Thoracic aorta (tissue), 2 donors: ENCODE measurements at places on chromosomes 4 and X. TPM values are rescaled to one million over a fixed set of nuclear protein-coding genes. Genes with fewer than 3 reads are reported as not detected.

DNA sequence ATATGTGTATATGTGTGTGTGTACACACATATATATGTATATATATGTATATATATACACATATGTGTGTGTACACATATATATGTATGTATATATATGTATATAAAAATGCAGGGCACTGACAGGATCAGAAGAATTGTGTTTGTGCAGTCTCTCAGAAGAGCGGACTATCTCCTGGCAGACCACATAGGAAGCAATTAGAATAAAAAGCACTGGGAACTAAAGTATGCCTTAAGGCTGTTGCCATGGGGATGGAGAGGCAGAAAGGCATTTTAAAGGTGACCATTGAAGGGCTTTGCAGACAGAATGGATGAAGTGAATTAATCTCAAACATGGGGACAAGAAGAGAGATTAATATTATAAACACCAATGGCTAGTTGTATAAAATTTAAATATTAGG is 33.7 kb upstream of the USP51 start:
- no peak for DNase-seq

DNA sequence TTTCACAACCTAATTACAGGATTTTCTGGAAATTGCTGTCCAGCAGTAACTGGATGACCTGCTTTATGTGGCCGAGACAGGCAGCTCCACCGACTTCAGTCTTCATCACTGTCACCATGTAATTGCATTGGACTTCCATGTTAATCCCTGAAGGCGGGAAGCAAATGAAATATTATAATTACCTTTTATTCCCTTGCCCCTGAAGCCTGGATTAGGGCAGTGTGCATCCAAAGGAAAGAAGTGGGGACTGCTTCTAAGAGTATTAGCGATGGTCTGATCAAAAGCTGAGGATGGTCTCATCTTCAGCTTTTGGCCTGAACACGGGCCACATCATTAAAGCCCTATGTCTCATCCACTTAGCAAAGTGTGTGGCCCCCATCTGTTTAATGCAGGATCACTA is 311.6 kb upstream of the GALNT7 start:
- no peak for DNase-seq

DNA sequence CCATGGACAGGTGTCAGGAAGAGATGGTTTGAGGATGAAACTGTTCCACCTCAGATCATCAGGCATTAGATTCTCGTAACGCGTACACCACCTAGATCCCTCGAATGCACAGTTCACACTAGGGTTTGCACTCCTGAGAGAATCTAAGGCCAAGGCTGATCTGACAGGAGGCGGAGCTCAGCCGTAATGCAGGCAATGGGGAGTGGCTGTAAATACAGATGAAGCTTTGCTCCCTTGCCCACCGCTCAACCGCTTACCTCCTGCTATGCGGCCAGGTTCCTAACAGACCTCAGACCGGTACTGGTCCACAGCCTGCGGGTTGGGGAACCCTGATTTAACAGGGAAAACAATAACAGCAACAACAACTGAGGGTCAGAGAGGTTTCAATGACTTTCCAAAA is 2.0 kb upstream of the TEC start:
- DNase-seq = no peak

- DNase-seq = no peak
Measured at GRCh38 chr4:89275587-89275986, 32.0 kb downstream of the GPRIN3 start.

GRCh38 chrX:21379991-21380390 is 5.8 kb downstream of the CNKSR2 start:
- DNase-seq = no peak

GRCh38 chrX:110004215-110004614 is 1.3 kb downstream of the TMEM164 start:
- no peak for DNase-seq

DNA sequence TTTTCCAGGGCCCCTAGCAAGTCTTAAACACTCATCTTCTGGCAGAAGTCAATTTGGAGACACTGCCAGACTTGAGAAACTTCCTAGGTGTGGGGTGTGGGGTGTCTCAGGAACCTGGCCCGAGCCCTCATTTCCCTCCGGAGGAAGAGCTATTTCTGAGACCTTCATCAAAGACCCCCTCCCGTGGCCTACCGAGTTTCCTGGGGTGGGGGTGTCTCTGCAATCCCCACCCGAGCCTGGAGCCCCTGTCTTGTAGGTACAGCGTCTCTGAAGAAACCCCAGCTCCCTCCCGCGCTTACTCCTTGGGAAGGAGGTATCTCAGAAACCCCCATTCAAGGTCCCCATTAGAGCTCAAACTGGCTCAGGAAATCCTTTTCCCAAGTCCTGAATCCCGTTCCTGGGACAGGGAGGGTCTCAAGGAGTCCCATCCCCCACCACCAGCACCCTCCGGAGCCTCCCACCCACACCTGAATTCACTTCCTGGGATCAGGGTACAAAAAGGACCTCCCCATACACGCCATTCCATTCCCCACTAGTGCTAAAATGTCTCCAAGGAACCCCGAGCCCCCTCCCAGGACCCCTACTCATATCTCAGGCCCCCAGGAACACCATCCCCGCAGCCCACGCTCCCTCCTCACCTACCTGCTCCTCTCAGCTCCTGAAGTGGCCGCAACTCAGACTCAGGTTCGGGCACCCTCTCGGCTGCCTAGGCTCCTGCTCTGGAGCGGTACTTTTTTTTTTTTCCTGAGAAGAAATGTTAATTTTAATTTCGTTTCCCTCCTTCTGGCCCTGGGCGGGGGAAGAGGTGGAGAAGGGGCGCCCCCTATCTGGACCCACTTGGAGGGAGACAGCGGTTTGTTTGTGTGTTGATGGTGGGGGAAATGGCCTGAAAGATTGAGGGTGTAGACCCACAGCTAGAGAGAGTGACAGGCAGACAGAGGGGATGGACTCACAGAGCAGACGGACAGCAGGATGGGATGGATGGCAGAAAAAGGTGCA is 1.1 kb downstream of the SLC38A5 start:
- no peak for DNase-seq

DNA sequence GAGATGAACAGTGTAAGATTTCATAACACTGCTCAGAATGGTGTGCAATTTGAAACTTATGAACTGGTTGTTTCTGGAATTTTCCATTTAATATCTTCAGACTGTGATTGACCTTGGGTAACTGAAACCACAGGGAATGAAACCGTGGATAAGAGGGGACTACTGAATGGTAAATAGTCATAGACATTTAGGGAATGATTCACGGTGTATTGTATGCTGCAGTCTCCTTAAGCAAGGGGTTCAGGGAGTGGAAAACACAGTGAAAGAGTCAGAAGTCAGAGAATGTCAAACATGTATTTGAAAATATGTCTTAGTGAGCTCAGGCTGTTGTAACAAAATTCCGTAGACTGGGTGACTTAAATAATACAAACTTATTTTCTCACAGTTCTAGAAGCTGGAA is 398.2 kb upstream of the DIPK2B start:
- no peak for DNase-seq

GRCh38 chr4:153170407-153170806 is 33.8 kb upstream of the TRIM2 start:
- DNase-seq = no peak

- DNase-seq = no peak
Measured at GRCh38 chr4:151658959-151659600, 101.7 kb downstream of the GATB start.

GRCh38 chrX:79630033-79631009 is 263.2 kb upstream of the ITM2A start:
- no peak for DNase-seq

GRCh38 chrX:49176421-49177326 is 5.0 kb downstream of the PLP2 start:
- DNase-seq = no peak

GRCh38 chrX:7025471-7025870 is 122.0 kb upstream of the STS start:
- no peak for DNase-seq

DNA sequence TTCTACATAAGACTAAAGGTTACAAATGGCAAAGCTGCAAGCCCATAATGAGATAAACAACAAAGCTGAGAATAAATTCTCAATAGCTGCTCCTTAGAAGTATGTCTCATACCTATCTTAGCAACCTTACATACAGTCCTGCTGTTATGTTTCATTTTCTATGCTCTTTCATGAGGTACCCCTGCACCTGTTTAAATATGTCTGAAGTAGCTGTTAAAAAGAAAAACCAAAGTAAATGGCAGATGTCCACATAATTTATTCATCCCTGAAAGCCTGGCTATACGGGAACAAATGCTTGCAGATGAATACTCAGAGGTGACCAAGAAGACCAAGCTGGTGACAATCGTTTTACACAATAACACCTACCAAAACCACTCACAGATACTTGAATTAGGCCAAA is 22.5 kb downstream of the PPA2 start:
- no peak for DNase-seq

- no peak for DNase-seq
Measured at GRCh38 chr4:99587803-99588202, 13.2 kb downstream of the MTTP start.

GRCh38 chr4:145735347-145735675 is 55.4 kb downstream of the C4orf51 start:
- no peak for DNase-seq

GRCh38 chr4:86653237-86653865 is 59.2 kb downstream of the PTPN13 start:
- no peak for DNase-seq

DNA sequence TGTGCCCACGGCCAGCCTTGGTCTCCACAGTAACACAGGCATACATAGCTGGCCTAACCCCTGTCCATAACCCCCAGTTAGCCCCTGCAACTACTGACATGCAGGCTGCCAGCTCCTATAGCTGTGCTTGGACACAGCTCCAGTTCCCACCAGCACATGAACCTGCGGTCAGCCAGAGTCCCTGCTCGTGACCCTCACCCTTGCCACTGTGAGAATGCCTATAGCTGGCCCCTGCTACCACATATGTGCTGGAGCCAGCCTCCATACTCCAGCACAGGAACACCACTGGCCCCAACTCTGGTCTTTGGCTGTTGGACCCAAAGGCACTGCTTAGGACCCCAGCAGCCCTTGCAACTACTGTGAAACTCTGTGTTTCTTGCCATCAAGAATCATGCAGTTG is 930.9 kb downstream of the ADGRL3 start:
- no peak for DNase-seq

DNA sequence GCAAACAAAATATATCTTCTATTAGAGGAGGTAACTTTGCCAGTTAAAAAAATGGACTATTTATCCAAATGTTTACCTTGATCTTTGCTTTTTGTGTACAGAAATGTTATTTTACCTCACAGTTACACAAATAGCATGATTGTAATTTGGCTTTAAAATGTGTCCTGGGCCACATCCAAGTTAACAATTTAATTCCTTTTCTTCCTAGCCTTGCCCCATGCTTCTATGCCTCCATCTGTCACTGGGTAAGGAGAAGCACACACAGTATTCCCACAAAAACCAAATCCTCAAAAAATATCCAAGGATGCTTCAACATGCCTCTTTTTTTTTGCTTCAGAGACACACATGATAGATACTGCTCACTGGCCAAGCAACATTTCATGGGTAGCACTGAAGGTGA is 30.9 kb downstream of the GRXCR1 start:
- no peak for DNase-seq

DNA sequence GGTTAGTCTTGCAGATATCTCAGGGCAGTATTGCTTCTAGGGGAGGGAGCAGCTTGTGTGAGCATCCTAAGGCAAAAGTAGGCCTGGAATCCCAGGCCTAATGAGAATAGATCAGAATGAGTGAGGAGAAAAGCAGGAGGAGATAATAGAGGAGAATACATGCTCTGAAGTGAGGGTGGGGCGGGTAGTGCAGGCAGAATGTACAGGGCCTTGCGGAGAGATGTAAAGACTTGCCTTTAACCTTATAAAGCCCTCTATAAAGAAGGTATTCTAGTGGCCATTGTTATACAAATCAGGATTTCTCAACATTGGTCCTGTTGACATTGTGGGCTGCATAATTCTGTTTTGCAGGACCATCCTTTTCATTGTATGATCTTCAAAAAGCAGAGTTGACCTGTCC is 855.3 kb downstream of the PCDH7 start:
- DNase-seq = no peak

DNA sequence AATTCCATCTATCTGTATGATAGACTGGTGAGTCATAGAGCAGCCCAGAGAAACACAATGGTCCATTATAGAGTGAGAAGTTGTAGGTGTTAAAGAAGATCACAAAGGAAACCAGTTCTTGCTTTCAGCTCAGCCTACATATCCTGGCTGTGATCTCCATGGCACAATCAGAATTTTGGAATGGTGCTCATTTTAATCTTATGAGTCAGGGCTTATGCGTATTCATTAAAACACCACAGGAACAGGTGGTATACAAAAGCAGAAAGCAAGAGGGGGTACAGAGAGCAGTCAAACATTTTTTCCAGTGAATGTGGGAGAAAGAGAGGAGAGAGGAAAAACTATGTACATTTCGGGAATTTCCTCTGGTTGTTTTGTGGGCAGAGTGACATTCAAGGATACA is 126.9 kb downstream of the MFAP3L start:
- DNase-seq = no peak

DNA sequence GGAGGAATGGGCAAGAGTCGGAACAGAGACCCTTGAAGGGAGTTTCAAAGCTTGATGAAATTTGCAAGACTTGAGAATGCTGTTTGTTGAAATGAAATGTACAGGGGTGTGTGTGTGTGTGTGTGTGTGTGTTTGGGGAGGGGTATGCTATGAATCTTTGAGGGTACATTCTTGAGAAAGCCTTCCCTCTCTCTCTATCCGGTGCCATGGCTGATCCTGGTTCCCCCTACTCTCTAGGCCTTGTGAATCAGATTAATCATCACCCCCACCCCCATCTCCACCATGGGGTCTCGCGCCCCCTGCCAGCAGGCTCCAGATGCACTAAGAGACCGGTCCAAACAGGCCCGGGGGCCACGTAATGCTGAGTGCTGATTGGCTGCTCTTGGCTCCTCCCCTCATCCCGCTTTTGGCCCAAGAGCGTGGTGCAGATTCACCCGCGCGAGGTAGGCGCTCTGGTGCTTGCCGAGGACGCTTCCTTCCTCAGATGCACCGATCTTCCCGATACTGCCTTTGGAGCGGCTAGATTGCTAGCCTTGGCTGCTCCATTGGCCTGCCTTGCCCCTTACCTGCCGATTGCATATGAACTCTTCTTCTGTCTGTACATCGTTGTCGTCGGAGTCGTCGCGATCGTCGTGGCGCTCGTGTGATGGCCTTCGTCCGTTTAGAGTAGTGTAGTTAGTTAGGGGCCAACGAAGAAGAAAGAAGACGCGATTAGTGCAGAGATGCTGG is at the start of gene HTR2C:
TSS of gene HTR2C (plus strand) at position 441 of the 729 bp plus-strand sequence. CDS start 142,851 bp downstream, outside the sequence.
- DNase-seq = no peak

DNA sequence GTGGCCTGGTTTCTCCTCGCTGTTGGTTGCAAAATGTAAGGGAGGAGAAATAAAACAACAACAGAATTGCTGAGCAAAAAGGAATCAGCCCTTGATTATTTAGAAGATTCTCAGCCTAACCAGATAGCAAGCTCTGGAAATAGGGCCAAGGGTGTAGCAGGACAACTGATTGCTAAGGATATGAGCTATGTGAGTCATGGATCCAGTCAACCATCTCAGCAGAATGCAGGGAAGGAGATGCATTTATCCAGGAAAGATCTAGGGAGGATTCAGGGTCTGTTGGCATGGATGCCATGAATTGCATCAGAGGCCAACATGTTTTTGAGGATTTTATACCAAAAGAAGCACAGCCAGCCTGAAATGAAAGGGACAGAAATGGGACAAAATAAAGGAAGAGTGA is 2.2 kb upstream of the XAGE3 start:
- no peak for DNase-seq

The C1GALT1C1 gene
- total RNA-seq = 30.1 TPM

The TEX13B gene
- not detected for total RNA-seq

The BST1 gene
- total RNA-seq = 15.7 TPM

The ANOS1 gene
- total RNA-seq = 10.4 TPM
